ENCODE measurements at places on chromosomes 5 and 9. TPM values are rescaled to one million over a fixed set of nuclear protein-coding genes. Genes with fewer than 3 reads are reported as not detected.

The C9 gene
- total RNA-seq, result not detected

The SPAAR gene
- total RNA-seq, result not detected

The NSG2 gene
- total RNA-seq, result under 0.01 TPM

The IL9 gene
- not detected for total RNA-seq

The NPR3 gene
- 2.9 TPM for total RNA-seq
